Stimulated activated CD8-positive, alpha-beta memory T cell treated with anti-CD3 and anti-CD28 coated beads, Interleukin-4, amount 100 ng/mL, for 24 hours (primary cell): ENCODE measurements at places on chromosomes 3 and 15.

DNA sequence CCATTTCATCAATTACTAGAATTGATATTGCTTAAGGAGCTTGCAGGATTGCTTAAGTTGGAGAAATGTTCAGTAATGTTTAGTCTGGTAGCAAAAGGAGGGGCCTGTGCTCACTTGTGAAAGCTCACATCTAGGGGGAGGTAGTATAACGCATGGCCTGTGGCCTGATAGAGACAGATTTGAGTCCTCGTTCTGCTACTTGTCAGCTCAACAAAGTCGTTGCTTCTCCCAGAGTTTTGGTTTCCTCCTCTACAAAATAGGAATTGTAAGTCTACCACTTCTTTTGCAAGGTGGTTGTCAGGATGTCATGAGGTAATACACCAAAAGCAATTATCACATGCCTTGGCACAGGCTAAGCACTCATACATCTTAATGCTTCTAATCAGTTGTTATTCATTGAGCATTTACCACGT, 1.3 kb downstream of the ST3GAL6 start:
- DNase-seq, result no peak

GRCh38 chr3:18238332-18238731, 186.8 kb downstream of the SATB1 start:
- no peak for DNase-seq

DNA sequence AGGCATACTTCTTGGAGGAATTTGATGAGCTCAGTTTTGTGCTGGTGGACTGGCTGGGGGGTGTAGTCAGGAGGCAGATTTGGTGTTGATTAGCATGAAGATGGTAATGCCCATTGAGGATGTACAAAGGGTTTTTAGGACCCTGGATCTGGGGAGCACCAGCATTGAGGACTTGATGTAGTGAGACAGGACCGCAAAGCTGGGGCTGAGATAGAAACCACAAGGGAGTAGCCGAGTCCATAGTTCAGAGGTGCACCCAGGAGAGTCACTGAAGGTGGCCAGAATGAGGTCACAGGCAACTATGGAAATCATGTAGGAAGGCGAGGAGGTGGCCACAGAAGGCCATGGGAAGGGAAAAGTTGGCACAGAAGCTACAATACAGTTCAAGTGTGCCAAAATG, 2.7 kb upstream of the CDC25A start:
- no peak for DNase-seq

- no peak for DNase-seq
Measured at GRCh38 chr3:156150434-156151066, 30.2 kb downstream of the KCNAB1 start.

GRCh38 chr15:29873264-29873663, 51.0 kb upstream of the TJP1 start:
- DNase-seq, result no peak

- DNase-seq, result no peak
Measured at GRCh38 chr3:111593666-111594065, 1.5 kb downstream of the ZBED2 start.

- no peak for DNase-seq
Measured at GRCh38 chr3:149647285-149647684, 10.5 kb downstream of the WWTR1 start.

GRCh38 chr3:120688121-120688520, 6.1 kb upstream of the HGD start:
- no peak for DNase-seq

DNA sequence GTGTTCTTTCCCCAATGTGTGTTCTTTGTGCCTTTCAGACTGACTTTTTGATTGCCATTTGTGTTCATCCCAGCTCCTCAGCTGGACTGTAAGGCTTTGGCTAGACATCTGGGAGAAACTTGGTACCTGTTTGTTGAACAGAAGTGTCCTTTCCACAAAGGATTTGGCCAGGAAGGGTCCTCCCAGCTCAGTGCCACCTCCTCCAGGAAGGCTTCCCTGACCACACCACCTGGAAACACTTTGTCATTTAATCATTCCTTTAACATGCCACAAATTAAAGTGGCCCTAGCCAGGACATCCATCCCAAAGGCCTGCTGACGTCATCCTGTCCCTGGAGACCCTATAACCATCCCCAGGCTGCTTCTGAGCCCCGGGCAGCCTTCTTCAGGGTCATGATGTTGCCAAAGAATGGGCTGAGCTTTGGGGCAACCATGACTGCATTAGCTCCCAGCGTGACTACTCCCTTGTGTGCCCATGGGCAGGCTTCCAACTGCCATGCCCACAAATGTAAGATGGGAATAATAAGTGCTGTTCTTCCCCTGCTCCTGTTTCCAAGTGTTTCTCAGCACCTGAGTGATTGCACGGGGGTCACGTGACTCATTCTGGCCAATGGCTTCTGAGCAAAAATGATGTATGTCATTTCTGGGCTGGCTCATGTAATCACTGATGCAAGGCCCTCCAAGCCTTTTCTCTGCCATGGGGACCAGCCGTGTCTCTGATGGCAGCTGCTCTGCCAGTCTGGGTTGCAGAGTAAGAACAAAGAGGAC, 112.5 kb upstream of the SMAD3 start:
- DNase-seq, result no peak
